NCI-H524 treated with DMSO at 0.1 percent for 48 hours (cell line): ENCODE measurements at places on chromosomes 7 and 10.

DNA sequence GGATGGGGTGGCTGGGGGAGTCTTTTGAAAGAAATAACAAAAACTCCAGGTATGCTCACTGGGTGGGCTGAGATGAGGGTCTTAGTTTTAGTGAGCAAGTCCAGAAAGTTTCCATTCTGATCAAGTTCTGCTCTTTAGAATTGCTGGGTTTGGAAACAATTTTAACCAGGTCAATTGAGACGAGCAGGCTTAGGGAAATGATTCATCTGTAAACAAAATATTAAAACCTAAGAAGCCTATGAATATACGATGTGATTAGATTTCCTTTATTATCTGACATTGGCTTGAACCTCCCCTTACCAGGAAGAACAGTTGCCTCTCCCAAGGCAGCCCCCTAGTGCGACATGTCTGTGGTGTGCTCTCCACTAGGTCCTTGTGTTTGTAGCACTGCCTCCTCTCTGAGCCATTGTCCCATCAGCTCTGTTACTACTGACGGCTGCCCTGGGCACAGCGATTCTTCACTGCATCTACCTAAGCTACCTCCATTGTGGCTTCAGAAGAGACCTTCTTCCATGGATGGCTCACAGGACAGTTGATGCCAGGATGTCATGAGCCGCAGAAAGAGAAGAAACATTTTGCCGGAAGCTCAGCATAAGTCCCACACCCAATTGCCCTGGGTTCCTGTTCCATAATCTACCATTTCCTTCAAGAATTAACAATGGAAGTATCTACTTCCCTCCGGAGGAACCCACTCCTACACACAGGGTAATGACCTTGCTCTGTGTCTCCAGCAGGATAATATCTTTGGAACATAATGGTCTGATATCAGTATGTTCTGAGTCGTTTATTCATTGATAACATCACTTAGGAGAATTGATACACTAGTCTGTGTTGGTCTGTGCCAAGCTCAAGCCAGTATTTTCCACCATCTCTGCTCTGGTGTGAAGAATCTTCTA lies 95.1 kb upstream of the ITGB1 start:
- no peak for DNase-seq

DNA sequence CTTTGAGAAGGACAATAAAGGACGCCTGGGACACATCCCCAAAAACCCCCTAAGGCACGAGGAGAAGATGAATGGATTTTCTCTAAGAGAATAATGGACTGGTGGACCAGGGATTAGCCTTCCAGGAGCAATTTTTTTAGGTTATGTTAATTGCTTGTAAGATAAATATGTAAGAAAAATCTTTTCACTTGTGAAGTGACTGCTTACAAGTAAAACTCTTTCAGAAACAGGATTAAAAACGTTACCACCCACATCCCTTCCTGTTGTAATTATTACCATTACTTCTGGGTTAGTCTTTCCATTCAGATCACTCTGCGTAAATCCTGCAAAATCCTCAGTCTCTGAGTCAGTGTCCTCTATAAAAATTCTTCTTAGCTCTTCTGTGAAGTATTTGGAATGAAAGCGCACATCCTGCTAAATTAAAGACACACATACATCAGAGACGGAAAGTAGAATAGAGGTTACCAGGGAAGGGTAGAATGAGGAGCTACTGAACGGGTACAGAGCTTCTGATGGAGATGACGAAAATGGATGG lies 34.3 kb downstream of the CDCA7L start:
- DNase-seq: no peak

GRCh38 chr10:114389426-114389825 lies 14.9 kb downstream of the AFAP1L2 start:
- no peak for DNase-seq

DNA sequence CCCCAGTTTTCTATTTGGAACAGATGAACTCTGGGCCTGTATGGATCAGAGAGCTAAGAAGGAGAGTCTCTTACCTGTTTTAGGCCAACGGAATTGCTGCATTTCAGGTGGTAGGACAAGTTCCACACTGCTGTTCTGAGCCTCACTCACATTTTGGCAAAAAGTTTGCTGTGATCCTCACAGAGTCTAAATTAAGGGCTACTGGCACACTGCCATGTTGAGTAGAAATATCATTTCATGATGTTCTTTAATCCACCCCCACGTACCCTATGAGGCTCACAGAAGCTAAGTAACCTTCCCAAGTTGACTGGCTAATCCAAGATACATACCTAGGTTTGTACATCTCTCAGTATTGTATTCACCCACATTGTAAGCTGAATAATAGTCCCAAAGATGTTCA lies 447.2 kb downstream of the INHBA start:
- DNase-seq: no peak

- no peak for DNase-seq
Observed at GRCh38 chr10:72783410-72783833, 91.5 kb downstream of the MCU start.

- DNase-seq: no peak
Observed at GRCh38 chr7:140219672-140220524, 43.1 kb upstream of the KDM7A start.

DNA sequence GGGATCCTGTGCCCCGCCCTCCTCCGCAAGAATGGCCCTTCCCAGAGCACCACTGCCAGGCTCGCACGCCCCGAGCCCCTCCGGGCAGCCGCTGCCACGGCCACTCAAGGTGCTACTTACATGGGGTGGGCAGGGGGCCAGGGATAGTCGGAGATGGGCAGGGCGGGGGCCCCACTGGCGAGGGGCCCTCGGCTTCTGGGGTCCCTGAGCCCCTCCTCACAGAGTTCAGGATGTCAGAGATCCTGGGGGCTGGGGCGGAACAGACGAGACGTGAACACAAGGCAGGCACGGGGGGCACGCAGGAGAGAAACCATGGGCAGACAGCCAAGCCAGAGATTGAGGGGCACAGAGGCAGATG lies 25.6 kb downstream of the YKT6 start:
- no peak for DNase-seq

- no peak for DNase-seq
Observed at GRCh38 chr10:3208481-3209406, 36.2 kb upstream of the PITRM1 start.

DNA sequence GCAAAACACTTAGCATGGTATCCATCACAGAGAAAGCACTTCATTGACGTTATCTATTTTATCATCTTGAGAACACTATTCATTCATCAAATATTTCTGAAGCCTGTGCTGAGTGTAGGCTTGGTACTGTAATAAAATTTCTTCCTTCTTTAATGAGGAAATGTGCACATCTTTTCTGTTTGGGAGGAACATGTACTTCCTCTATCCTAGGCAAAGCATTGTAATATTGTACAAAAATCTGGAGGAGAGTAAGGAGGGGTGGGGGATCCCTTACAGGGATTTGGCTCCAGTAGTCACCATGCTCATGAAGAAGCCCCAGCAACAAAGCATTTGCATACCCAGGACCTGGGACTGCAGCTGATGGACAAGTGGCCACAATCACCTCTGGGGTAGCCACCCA lies 39.9 kb upstream of the SORCS3 start:
- DNase-seq: no peak

DNA sequence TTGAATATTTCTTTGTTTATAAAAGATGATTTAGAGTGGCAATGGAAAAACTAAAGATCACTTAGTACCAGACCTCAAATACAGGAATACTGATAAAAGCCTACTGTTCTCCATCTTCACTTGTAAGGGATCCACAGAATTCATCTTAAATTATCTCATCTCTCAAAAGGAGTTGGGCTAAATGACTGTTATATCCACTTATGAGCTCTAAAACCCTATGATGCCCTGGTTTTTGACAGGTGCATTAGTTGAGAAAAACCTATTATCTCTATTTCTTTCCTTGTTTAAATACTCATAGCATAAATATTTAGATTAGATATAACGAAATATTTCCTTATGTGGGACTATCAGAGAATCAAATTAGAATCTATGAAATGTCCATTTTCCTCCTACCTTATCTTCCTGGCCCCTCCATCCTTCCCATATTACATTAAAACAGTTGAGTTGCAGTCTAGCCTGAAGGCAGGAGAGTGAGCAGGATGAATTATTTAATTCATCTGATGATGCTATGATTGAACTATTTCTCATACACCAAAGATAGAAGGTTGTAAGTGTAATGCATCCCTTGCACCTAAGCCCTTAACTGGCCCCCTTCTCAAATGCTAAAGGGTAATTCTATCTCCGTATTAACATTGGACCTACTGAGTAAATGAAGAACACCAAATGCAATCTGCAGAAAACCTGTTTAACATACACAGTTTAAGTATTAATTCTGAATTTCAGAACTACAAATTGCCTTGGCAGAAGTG lies 29.7 kb downstream of the PPP3CB start:
- no peak for DNase-seq

DNA sequence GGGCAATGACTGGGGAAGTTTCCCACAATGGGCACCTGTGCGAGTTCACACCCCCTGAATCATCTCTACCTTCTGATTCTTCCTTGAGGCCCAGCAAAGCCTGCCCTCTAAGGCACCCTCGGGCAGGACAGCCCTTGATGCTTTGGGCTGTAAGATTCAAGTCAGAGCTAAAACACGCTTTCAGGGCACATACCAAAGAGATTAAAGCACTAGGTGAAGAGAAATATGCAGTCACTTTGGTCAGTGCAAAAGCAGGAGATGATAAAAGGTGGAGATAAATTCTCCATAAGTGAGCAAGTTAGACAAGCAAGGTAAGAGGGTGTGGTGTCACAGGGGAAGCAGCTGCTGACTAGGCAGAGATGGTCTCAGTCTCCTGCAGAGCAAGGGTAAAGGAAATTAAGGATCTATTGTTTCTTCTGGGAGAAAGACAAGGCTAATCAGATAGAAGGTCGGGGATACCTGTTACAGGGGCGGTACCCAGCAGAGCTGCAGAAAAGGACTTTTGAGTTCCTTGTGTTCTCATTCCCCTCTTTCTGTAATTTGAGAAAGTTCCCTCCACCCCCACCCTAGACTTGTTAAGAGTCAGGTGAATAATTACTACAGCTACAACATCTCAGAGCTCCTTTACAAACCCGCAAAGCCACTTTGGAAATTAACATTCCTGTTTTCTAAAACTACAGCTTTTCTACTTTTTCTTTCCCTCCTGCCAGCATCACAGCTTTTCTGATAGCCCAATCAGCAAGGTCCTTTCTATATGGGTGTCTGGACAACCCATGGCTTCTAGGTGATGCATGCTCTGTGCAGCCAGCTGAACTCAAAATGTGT lies 26.4 kb downstream of the PDLIM1 start:
- DNase-seq: no peak

GRCh38 chr7:1950452-1951158 lies 280.5 kb downstream of the ELFN1 start:
- no peak for DNase-seq

DNA sequence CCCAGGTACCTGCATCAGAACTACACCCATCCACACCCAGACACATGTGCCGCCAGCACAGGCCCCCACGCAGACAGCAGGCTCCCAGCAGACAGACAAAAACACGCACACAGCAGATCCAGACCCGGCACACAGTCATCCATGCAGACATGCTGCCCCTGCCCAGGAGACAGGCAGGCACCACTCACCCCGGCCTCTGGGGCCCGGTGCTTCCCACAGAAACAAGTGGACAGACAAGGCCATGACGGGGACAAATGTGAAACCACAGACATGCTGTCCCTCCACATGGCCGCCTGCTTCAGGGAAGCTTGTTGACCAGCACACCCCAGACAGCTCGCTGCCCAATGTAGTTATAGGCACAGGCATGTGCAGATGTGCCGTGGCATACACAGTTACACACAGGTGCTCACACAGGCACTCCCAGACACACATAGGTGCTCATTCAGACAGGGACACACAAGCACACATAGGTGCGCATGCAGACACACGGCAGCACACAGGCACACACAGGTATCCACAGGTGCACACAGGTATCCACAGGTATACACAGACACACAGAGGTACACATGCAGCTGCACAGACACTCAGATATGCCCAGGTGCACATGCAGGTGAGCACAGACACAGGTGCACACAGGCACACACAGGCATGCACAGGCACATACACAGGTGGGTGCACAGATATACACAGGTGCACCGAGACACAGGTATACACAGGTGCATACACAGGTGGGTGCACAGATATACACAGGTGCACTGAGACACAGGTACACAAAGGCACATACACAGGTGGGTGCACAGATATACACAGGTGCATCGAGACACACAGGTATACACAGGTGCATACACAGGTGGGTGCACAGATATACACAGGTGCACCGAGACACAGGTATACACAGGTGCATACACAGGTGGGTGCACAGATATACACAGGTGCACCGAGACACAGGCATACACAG lies 10.5 kb upstream of the SCART1 start:
- DNase-seq: no peak

DNA sequence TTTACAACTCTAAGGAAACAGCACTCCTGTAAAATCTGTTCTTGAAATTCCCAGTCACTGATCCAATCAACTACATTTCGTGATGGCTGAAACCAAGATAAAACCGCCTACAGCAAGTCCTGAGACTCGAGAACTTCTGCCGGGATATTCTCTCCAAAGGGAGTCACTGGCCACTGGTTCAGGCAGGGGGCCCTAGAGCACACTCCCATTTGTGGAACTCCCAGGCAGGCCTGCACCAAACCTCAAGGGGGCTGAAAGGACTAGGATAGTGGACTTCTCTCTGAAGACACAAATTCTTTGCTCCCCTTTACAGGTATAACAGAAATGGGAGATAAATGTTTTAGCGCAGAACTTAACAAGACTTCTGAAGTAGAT lies 16.3 kb downstream of the CYTH3 start:
- DNase-seq: no peak

DNA sequence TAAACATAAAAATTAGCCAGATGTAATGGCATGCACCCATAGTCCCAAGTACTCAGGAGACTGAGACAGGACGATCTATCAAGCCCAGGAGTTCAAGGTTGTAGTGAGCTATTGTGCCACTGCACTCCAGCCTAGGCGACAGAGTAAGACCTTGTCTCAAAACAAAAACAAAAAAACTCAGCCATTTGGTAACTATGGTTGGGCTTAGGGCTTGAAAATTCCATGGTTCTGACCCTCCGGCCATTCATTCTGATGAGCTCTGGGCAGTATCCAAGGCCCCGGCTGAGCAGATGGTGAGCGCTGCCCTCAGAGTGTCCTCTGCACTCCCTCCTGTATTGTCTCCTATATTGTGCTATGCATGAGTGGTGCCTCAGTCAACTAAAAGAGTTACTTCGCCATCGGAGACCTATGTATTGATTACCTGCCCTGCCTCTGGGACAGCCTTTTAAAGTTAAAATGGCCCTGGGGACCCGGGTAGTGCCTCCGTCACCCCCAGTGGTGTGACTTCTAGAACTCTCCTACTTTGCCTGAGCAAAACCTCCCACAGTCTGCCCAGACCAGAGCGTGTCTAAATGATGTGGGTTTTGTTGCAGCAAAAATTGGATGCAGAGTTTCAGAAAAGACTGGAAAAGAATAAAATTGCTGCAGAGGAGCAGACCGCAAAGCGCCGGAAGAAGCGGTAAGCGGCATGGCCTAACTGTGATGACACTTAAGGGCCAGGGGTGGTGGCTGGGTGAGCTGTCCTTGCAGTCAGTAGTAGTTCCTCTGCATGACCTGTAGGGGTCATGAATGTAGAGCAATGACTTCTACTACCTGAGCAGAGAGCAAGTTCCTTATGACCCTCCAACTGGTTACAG lies 8.1 kb downstream of the PRKRIP1 start:
- DNase-seq: no peak
